ENCODE measurements at places on chromosomes 3 and 15.

DNA sequence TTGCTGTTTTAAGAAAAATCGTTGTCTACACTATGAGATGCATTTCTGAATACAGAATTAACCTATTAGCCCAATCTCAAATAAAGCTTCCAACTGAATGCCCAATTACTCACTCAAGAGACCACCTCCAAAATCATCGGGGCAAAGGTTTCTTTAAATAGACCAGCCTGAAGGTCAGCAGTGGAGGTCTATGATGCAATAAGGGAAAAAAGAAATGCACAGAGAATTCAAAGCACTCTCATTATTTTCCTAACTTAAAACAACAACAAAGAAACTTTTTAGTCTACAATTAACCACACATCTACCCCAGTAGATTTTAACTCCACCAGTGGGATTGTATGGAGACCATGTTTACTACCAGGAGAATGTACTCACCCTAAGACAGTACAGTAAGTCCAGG is 657.7 kb upstream of the CCDC54 start:
- no peak for DNase-seq

DNA sequence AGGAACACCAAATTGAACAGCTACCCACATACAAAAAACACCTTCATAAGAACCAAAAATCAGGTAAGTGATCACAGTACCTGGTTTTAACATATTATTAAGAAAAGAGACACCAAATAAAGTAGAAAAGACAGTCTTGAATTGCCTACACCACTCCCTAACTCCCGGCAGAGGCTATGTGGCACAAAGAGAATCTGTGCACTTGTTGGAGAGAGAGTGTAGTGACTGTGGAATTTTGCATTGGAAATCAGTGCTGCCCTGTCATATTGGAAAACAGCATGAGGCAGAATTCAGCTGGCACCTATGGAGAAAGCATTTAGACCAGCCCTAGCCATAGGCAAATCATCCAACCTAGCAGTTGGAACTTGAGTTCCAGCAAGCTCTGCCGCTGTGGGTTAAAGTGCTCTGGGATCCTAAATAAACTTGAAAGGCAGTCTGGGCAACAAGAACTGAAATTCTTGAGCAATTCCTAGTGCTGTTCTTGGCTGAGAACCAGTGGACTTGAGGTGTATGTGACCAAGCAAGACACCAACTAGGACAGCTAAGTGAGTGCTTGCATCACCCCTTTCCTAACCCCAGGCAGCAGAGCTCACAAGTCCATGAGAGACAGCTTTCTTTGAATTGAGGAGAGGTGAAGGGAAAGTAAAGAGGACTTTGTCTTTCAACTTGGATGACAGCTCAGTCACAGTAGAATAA is 969.6 kb upstream of the ALCAM start:
- no peak for DNase-seq

DNA sequence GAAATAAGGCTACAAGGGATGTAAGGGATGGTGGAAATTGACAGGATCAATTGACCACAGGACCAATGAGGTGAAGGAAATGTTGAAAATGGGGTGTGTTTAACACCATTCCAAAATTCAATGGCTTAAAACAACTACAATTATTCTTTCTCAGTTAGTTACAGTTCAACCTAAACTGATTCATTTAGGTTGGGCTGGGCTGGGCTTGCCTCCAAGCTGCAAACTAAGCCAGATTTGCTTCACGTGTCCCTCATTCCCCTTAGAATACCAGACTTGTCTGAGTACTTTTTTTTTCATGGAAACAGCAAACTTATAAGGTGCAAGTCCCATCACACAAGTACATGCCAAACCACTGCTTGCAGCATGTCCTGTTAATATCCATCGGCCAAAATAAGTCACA is 280.1 kb downstream of the NEK10 start:
- no peak for DNase-seq

GRCh38 chr3:170603770-170604510 is 18.1 kb upstream of the SLC7A14 start:
- no peak for DNase-seq

- DNase-seq, result no peak
Measured at GRCh38 chr3:125002414-125003368, 53.1 kb downstream of the HEG1 start.

GRCh38 chr3:195097331-195098255 is 173.4 kb downstream of the XXYLT1 start:
- no peak for DNase-seq

- peak; percentile 42 for DNase-seq
Measured at GRCh38 chr3:71582612-71583565, 639 bp downstream of the FOXP1 start.

DNA sequence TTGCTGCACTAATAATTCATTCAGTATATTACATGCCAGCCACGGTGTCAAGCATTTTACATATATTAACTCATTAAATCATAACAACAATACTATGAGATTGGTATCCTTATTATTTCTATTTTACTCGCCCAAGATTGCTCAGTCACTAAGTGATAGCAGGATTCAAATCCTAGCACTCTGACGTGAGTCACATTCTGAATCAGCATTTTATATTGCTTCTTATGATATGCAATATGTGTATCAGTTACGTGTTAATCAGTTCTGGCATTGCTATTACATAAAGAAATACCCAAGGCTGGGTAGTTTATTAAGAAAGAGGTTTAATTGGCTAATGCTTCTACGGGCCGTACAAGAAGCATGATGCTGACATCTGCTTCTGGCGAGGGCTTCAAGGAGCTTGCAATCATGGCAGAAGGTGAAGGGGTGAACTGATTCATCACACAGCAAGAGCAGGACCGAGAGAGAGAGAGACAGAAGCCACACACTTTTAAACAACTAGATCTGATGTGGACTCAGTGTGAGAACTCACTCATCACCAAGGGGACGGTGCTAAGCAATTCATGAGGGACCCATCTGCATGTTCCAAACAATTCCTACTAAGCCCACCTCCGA is 166.5 kb upstream of the TMCO5A start:
- no peak for DNase-seq
